ENCODE measurements at places on chromosomes 3 and 15. TPM values are rescaled to one million over a fixed set of nuclear protein-coding genes. Genes with fewer than 3 reads are reported as not detected.

DNA sequence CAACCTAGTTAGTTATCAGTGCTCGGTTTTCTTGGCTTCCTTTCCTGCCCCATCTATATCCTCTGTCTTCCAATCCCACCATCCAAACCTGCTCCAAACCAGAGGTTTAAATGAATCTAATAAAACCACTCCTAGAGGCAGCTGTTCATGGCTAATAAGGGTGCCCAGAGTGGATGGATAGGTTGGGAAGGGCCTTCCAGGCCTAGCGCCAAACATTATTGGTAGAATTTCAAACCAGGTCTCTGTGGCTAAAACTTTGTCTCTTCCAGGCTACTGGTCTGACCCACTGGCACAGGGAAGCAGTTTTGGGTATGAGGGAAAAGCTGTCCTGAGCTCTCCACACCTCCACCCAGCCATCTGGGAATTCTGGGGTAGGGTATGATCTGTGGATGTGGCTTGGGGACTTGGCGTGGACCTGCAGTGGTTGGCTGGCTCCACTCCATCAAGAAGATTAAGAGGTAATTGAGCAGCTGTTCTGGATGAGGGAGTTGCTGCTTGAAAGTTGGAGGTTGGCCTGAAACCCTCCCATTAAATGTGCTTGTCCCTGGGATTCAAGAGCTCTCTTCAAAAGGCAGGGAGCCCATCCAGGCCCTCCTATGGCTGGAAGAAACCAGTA lies 29.3 kb upstream of the INSYN1 start:
- no peak for DNase-seq

Gene ZNF385D
- polyA plus RNA-seq, result 2.2 TPM

DNA sequence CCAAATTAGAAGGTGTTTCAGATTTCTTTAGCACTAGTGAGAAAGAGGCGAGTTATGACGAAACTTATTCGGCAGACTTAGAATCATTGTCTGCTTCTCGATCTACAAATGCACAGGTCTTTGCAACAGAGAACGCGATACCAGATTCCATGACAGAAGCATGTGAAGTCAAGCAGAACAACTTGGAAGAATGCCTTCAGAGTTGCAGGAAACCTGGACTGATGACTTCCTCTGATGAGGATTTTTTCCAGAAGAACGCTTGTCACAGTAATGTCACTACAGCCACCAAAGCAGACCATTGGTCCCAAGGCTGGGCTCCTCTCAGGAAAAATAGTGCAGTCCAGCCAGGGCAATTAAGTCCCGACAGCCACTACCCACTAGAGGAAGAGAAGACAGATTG lies 50.6 kb downstream of the CDAN1 start:
- DNase-seq, result no peak

DNA sequence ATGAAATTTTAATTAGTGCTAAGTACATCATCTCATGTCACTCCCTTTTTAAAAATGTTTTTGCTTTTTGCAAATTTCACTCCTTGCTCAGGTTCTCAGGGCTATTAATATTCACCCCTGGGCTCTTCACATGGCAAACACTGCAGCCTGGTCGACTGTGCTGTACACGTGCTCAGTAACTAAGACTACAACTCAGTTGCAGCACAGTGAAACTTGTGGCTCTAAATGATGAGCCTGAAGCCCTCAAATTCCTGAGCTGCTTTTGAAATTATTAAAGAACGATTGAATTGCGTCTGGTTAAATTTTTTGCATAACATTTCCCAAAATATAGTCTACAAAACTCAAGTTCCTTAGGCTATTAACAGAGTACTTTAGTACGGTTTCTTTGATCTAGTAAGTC lies 159.3 kb upstream of the C2CD4B start:
- DNase-seq, result no peak

Data from BJ (cell line).